ENCODE measurements at places on chromosomes 5 and 9.

DNA sequence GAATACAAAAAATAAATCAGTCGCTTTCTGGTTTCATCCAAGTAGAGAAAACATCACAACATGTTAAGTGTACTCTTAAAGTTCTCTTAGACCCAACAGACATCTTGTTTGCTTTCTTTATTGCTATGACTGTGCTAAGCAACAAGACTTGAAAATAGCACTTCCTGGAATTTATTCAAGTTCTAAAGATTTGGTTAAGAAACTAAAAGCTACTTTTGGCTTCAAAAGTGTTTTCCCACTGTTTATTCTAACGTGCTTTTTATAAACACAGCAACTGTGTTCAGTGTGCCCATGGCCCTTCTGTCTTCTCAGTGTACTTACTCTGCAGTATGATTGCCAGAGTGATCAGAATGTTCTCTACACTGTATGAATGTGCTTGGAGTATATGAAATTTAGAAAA lies 109.8 kb downstream of the GIN1 start:
- DNase-seq, result no peak

- DNase-seq, result no peak
Measured at GRCh38 chr9:129823542-129823934, 398 bp downstream of the TOR1A start.

- DNase-seq, result no peak
Measured at GRCh38 chr9:133610845-133611244, 1.7 kb upstream of the FAM163B start.

DNA sequence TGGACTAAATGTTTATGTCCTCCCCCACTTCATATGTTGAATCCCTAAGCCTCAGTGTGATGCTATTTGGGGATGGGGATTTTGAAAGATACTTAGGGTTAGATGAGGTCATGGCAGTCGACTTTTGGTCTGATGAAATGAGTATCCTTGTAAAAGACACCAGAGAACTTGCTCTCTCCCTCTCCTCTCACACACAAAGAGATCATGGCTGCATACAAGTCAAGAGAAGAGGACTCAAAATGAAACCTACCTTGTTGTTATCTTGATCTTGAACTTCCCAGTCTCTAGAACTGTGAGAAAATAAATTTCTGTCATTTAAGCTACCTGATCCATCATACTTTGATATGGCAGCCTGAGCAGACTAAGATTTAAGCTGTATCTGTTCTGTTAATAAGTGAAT lies 144.0 kb upstream of the HAPLN1 start:
- DNase-seq, result no peak

DNA sequence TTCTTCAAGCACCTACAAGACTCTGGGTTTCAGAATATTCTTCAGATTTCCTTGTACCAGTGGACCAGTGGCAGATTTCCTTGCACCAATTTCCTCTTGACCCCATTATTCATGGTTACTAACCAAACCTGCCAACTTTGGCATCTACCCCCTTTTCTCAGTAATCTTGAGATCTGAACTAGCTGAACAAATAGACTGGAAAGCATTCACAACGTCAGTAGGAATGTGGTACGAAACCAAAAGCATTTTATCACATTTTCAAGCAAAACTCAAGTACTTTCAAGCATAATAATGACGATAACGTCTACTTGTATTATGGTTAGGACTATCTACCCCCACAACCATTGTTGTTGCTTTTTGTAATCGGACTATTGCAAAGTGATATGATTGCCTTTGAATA lies 1217.3 kb downstream of the PTPRD start:
- DNase-seq, result no peak

- no peak for DNase-seq
Measured at GRCh38 chr5:138275379-138275782, 960 bp upstream of the GFRA3 start.

DNA sequence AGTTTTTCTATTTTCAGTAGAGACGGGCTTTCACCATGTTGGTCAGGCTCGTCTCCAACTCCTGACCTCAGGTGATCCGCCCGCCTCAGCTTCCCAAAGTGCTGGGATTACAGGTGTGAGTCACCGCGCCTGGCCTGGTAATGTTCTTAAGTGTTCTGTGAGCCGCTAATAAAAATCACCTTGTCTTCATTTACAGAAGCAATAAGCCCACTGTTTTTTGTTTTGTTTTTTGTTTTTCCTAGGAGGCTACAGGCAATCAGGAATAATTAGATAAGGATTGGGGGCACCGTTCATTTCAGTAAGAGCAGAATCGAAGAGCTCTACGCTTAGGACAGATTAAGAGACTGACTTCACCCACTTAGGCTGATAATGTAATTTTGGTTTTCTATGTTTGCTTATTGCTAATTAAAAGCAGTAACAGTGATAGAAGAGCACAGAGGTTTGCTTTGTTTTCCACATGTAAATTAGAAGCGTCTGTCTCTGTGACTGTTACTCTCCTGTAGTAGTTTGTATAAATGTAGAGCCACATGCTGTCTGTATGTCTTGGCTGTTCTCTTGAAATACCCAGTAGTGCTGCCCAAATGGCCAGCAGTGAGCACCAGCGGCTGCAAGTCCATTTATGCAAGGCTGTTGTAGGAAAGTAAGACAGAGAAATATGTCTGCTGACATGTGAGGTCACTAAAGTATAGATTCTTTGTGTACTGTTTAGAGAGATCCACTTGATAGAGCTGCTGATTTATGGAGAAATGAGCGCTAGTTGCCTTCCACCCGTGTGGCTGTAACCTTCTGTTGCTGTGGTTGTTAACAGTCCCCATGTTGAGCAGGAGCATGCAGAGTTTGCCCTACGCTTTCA lies 30.5 kb downstream of the TRIO start:
- no peak for DNase-seq

- DNase-seq, result no peak
Measured at GRCh38 chr5:127906562-127907204, 176.9 kb upstream of the SLC12A2 start.

DNA sequence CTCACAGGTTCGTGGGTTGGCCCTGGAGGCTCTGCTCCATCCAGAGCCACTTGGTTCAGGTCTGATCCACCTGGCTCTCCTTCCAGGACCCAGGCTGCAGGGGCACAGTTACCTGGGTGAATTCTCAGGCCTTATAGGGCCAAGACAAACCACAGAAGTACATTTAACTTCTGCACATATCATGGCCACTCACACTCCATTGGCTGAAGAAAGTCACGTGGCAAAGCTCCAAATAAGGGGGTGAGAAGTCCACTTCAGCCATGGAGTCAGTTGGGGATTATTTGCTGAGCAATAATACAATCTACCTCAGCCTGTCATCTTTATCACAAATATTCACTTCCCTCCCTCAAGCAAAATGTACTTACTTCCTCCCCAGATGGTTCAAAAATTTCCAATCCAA lies 83.6 kb downstream of the MACROH2A1 start:
- no peak for DNase-seq

DNA sequence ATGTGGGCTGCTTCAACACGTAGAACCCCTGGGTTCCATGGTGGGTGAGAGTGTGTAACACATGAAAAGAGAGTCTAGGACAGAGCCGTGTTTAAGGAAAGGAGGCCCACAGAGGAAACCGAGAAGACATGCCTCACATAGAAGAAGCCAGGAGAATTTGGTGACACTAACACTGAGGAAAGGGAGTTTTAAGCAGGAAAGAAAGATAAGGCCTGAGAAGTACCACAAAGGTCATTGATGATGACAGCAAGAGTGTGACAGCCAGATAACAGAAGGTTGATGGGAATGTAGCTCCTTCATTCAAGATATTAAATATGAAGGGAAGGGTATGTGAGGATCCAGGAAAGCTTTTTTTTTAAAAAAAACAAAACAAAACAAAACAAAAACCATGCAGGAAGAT lies 72.4 kb upstream of the SPRY4 start:
- DNase-seq, result no peak

DNA sequence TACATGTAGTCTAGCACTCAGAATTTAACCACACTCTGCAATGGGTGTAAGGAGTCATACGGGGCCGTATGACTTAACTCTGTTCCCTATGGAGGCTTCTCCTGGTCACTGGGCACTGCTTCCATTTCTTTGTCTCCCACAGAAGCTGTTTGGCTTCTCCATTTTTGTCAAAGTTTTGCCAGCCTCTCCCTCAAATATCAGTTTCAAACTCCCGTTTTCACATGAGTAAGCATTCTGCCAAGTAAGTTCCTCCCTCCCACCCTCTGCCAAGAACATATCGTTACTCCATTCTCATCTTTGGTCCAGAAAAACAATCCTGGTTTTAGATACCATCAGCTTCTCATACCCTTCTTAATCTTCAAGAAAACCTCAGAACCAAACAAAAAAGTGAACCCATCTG lies 6.1 kb downstream of the AFAP1L1 start:
- no peak for DNase-seq

- no peak for DNase-seq
Measured at GRCh38 chr5:75053054-75053303, 621 bp upstream of the GCNT4 start.

DNA sequence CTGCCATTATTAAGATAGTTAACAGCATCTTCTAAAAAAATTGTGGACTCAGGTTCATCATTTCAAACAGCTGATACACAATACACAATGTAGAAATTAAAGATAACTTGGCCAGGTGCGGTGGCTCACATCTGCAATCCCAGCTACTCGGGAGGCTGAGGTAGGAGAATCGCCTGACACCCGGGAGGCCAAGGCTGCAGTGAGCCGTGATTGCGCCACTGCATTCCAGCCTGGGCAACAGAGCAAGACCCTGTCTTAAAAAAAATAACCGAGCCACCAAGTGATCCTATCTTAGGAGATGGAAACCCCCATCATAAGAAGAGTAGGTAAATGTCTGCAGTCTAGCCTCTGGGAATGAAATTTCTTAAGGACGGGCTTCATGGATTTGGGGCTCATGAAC lies 241.7 kb downstream of the PIK3R1 start:
- no peak for DNase-seq

- DNase-seq, result no peak
Measured at GRCh38 chr5:65837139-65837538, 89.2 kb upstream of the ERBIN start.

GRCh38 chr5:100799166-100799565 lies 103.9 kb downstream of the ST8SIA4 start:
- no peak for DNase-seq

GRCh38 chr9:119343059-119343990 lies 25.9 kb downstream of the BRINP1 start:
- DNase-seq, result no peak

GRCh38 chr5:157502143-157502647 lies 42.2 kb downstream of the NIPAL4 start:
- no peak for DNase-seq

- DNase-seq, result no peak
Measured at GRCh38 chr5:139460455-139460854, 2.1 kb downstream of the ECSCR start.

DNA sequence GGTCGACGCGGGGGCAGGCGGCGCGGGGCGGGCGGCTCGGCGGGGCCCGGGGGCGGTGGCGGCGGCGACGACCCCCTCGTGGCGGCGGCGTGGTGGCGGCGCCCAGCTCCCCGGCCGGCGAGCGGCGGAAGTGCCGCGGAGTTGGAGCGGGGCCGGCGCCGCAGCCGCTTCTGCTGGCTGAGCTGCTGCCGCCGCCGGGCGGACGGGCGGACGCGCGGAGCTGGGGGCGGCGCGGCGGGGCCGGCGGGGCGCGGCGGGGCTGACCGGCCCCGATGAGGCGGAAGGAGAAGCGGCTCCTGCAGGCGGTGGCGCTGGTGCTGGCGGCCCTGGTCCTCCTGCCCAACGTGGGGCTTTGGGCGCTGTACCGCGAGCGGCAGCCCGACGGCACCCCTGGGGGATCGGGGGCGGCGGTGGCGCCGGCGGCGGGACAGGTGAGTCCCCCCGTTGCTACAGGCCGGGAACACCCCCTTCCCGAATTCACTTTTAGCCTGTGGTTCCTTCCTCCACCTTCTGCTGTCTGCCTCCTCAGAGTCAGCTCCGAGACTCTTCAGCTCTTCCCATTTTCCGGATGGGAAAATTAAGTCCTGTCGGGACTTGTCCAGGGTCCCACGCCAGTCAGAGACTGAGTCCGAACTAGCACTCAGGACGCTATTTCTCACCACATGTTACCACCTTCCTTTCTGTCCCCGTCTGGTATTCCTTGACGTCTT lies at the start of gene GALNT10:
TSS of gene GALNT10 (plus strand) at position 139 of the 710 bp plus-strand sequence. CDS start at position 273, 134 bp downstream.
- no peak for DNase-seq

- DNase-seq, result no peak
Measured at GRCh38 chr5:135488727-135489465, 36.7 kb upstream of the TIFAB start.

DNA sequence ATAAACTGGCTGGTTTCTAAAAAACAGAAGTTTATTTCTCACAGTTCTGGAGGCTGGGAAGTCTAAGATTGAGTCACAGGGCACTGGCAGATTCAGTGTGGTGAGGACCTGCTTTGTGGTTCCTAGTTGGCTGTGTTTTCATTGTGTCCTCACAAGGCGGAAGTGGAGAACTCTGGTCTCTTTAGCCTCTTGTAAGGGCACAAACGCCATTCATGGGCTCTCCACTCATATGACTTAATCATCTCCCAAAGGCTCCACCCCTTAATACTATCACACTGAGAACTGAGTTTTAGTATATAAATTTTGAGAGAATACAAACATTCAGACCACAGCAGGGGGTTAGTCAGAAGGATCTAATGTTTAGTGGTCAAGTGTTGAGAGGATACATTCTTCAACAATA lies 208.2 kb downstream of the SEC61B start:
- no peak for DNase-seq

GRCh38 chr5:112779531-112779930 lies 41.8 kb downstream of the APC start:
- DNase-seq, result no peak

DNA sequence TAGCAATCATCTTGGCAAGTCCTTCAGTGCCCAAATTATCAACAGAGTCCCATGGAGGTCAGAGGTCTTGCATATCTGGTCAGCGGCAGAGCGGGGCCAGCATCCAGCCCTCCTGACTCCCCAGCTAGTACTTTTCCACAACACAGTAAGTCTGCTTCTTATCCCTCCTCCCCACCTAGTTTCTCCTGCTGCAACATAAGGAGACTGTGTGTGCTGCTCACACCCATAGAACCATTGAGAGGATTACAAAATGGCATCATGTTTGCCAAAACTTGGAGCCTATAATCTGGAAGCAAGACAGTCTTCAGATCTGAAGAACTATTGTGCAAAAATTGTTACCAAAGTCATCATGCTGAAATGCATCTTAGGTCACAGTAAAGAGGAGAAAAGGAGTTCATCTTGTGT lies 125.8 kb upstream of the ZNF366 start:
- no peak for DNase-seq

- no peak for DNase-seq
Measured at GRCh38 chr5:138491284-138491648, 26.0 kb downstream of the EGR1 start.

DNA sequence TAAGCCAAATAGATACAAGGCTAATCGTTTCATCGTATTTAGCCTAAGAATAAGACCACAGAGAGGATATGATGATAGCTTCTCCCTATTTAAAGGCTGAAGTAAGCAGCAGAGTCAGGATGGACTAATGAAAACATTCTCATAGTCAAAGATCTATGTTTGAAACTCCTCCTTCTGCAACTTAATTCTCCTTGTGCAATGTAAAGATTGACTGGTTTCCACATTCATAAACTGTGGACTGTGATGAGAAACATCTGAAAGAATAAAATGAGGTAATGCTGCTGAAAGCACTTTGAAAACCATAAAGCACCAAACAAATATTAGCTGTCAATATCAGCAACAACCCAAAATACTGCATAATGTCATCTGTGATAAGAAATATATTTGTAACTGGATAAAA lies 361.9 kb downstream of the CSNK1G3 start:
- DNase-seq, result no peak

- DNase-seq, result no peak
Measured at GRCh38 chr5:107404595-107405374, 266.0 kb downstream of the EFNA5 start.
